SJSA1 (cell line): ENCODE measurements at places on chromosomes 4 and X. TPM values are rescaled to one million over a fixed set of nuclear protein-coding genes. Genes with fewer than 3 reads are reported as not detected.
A peak's percentile ranks its signal among the peaks of the same experiment; 100 is the strongest.

DNA sequence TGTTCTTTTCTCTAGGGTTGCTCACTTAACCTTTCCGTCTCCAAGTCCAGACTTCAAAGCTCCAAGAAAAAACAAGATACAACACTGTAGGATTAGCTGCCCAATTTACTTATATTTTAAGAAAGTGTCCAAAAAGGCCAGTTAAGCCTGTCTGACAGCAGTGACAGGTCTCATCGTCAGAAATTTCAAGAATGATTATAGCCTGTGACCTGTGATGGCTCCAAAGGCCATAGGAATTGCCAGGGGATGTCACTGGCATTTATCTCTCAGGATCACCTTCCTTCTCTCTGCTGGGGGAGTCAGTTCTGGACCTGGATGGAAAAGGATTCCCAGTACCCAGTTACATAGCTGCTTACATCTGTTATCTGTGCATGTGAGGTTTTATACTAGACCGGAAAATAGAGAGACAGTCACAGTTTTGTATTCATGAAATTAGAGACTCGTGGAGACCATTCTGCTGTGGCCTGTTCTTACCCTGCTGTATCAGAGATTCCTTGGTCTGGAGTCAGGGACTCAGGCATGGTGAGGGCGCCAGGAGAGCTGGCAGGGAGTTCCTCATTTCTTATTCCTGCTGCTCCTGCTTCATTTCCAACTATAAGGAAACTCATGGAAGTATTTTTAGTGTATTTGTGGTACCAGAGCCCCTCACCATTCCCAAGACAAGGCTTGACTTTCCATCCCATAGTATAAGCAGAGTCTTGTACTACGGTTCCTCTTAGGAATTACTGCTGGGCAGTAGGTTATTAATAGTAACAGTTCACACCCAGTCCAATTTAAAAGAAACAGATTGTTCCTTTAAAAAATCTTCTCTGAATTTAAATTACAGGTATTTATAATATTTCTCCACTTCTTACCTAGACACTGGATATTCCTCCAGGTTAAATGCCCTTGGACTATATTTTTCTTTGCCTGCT is 220.8 kb downstream of the SHROOM3 start:
- no peaks in the 10 kb centered on the region for H3K27me3 ChIP-seq
- H3K36me3 ChIP-seq: no peaks in the 10 kb centered on the region
- DNase-seq: no peak
- peaks cover 31% of the 10 kb centered on the region for H3K4me1 ChIP-seq
- H3K4me3 ChIP-seq: no peak overlapping the region

DNA sequence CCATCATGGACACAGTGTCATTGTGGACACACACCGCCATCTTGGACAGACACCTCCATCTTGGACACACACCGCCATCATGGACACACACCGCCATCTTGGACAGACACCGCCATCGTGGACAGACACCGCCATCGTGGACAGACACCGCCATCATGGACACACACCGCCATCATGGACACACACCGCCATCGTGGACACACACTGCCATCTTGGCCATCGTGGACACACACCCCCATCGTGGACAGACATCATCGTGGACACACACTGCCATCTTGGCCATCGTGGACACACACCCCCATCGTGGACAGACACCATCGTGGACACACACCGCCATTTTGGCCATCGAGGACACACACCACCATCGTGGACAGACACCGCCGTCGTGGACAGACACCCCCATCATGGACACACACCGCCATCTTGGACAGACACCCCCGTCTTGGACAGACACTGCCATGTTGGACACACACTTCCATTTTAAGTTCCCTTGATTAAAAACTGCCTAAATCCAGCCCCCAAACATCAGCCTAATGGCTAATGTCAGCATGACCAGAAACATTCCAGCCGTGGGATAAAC is 9.1 kb downstream of the ASMTL start:
- no peak overlapping the region for H3K27ac ChIP-seq
- H3K4me3 ChIP-seq: no peak overlapping the region
- DNase-seq: peak; percentile 22

GRCh38 chrX:131915488-131915887 is 107.6 kb upstream of the STK26 start:
- H3K27me3 ChIP-seq: no peaks in the 10 kb centered on the region
- no peaks in the 10 kb centered on the region for H3K36me3 ChIP-seq
- H3K27ac ChIP-seq: no peak overlapping the region
- DNase-seq: no peak
- H3K4me1 ChIP-seq: no peaks in the 10 kb centered on the region
- no peak overlapping the region for H3K4me3 ChIP-seq

DNA sequence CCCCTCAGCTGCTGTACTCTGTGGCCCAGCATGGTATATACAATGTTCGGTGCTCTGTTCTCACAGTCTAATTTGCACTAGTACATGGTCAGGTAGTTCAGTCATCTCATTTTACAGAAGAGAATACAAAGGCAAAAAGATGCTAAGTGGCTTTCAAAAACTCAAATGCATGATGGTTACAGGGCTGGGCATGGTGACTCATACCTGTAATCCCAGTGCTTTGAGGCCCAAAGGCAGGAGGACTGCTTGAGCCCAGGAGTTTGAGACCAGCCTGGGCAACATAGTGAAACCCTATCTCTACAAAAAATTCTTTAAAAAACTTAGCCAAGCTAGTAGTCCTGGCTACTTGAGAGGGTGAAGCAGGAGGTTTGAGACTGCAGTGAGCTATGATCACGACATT is 210.5 kb upstream of the KIT start:
- H3K27ac ChIP-seq: no peak overlapping the region
- H3K36me3 ChIP-seq: no peaks in the 10 kb centered on the region
- DNase-seq: no peak
- no peaks in the 10 kb centered on the region for H3K4me1 ChIP-seq
- H3K4me3 ChIP-seq: no peak overlapping the region

DNA sequence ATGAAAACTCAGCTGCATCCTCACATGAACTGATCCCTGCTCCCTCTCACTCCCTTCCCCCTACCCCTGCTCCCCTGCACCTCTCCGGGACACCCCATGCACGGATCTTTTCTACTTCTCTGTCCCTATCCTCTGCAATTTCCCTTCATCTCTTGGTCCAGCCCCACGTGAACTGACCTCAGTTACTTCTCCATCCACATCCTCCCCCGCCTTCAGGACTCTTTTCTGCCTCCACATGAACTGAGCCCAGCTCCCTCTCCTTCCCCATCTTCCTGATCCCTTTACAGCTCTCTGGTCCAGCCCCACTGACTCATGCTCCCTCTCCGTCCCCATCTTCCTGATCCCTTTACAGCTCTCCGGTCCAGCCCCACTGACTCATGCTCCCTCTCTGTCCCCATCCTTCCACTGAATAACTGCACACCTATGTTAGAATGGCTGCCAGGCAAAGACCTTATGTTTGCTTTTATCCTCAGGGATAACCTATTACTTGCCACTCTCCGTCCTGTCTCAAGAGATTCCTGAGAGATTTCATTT is 5.6 kb downstream of the CETN2 start:
- H3K4me1 ChIP-seq: no peaks in the 10 kb centered on the region; the same call in 1 of the 2 replicates
- no peaks in the 10 kb centered on the region for H3K36me3 ChIP-seq
- H3K4me3 ChIP-seq: no peak overlapping the region
- H3K27me3 ChIP-seq: no peaks in the 10 kb centered on the region
- no peak overlapping the region for H3K27ac ChIP-seq

DNA sequence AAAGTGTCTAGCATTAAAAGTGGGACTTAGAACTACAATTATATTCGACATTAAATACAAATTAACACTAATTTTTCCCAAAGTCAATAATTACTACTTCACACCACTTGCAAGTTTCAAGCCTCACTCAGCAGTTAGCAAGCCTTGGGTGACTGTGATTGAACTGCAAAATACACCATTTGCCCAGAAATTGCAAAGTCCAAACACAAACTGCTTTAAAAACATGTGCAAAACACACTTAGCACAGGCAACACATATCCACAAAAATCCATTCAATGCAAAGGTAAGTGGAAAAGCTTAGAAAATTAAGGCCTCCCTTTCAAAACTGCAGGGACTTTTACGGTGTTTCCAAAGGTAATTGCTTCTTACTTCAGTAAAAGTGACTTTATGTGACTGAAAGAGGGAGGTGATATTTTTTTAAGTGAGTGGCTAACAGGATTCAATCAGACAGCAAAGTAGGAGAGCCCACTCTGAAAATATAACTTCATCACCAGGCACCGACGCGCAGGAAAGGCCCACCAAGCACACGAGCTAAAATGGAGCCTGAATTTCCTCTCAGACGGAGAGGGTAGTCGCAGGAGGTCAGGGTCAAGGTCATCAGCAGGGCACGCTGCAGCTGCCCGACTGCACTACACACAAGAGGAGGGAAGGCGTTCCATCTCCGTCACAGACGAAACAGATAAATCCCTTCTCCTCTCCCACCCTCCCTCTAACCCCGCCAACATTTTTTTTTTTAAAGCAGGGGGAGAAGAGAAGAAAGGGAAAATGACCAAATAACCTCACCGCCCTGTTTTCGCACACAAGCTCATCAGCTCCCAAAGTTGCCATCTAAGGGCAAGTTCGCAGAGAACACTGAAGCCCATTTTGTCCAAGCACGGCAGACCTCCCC is 3.1 kb downstream of the ZNF827 start:
- peaks cover 40% of the 10 kb centered on the region for H3K4me1 ChIP-seq
- H3K4me3 ChIP-seq: peak overlapping the region; percentile 60

DNA sequence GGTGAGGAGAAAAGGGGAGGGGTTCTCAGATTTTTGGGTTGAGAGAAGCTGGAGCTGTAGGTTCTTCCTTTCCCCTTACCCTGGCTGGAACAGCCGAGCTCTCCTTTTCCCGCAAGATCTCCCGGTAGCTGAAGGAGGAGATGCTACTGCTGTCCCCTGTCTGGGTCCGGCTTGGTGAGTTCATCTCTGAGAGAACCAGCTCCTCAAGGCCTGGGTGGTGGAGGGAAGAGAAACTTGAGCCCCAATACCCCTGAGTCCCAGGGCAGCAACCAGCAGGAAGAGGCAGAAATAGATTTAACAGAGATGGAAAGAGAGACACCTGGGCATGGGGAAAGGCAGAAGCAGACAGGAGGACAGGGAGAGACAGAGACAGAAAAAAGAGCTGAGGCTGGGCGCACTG is 6.6 kb upstream of the KCND1 start:
- no peak for DNase-seq
- H3K4me1 ChIP-seq: no peaks in the 10 kb centered on the region
- H3K4me3 ChIP-seq: no peak overlapping the region

Gene GJB1
- total RNA-seq: not detected in 2 replicates
